Activated naive CD8-positive, alpha-beta T cell treated with anti-CD3 and anti-CD28 coated beads, Interleukin-2, amount 50 U/mL, for 24 hours (primary cell): ENCODE measurements at places on chromosomes 2 and 18.

DNA sequence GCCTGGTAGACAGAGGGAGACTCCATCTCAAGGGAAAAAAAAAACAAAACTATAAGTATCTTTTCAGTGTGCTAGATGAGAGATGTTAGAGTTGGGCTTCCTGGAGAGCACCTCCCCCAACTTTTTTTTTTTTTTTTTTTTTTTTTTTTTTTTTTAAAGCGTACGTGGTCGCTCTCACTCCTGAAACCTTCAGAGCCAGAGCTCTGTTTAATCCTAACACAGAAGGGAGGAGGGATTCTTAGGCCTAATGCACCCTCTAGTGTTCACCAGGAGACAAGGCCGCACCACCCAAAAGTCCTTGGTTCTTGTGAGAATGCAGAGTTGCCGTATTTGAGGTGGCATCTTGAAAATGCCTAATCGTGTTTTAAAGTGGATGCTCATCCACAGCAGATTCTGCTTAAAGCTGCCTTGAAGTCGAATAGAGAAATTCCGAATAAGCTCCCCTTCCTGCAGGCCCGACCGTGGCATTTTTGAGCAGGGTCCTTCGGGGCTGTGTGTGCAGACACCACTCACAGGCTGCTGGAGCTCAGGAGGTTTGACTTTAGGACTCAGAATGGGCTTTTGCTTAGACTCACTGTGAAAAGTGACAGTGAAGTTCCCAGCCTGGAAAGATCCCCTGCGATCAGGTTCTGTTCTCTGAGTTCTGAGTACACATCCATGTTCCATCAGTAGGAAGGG, 252.6 kb downstream of the AGAP1 start:
- DNase-seq, result peak; percentile 45

GRCh38 chr2:43269074-43269572, 42.7 kb upstream of the ZFP36L2 start:
- DNase-seq, result no peak

DNA sequence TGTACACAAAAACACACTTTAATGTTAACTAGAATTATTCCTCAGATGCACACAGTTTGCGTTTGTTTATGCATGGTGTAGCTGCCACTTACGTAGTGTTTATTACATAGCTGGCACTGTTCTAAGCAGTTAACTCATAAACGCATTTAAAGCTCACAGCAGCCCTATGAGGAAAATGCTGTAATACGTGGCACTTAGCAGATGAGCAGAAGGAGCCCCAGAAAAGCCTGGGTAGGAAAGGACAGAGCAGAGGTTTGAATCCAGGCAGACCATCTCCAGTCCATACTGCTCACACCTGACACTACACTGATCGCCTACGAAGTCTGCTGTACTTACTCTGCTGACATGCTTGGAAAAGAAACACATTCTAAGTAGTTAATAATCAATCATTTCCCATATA, 66.6 kb downstream of the BCL2 start:
- DNase-seq, result no peak

DNA sequence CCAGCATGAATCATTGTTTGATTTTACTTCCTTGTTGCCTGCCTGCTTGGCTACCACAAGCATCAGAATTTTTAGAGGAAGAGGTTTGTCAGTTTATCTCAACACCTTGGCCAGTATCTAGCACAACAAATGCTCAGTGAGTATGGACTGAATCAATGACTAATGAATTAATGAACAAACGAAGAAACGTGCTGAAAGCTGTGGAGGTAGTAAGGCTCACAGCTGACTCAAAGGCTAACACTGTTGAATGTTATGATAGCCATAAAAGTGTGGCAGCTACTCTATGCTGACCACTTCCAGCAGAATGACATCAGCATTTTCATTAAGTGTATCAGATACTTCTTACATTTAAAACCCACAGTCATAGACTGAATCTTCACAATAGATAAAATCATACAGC, 543.4 kb downstream of the IRS1 start:
- no peak for DNase-seq

- peak; percentile 73 for DNase-seq
Measured at GRCh38 chr2:233857511-233858141, 3.3 kb upstream of the HJURP start.

DNA sequence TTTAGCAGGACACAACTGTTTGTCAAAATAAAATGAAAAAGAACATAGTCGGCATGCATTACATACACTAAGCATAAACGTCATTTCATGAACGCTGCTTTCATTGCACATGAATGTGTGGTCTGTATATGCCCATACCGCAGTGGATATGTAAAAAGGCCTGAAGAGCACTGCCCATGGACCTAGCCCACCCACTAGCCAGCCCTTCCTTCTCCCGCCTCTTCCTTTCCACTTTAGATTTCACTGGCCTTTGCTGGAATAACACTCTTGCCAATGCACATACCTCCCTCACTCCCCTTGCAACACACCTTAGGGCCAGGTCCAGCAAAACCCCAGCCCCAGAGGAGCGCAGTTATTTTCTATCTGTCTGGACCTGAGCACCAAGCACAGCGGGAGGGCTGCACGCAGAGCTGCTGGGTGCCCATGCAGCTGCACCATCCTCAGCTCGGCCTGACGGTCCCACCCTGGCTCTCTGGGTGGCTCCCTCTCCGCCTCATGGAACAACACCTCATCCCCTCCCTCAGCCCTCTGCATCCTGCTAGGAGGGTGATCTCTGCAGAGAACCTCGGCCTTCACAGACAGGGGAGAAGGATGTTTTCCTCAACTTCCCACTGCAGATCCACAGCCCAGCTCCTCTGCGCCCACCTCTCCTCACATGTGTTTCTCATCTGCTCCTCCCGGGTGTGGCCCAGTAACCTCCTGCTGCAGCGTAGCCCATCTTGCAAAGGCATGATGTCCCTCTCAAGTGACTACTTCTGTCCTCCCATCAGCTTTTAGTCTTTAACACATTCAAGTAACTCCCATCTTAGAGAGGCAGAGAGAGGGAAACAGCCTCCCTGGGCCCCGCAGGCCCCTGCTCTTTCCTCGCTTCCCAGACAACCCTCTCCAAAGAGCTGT, 72.7 kb downstream of the FBXO15 start:
- no peak for DNase-seq

- DNase-seq, result no peak
Measured at GRCh38 chr18:55780586-55781071, 192.6 kb upstream of the TCF4 start.

DNA sequence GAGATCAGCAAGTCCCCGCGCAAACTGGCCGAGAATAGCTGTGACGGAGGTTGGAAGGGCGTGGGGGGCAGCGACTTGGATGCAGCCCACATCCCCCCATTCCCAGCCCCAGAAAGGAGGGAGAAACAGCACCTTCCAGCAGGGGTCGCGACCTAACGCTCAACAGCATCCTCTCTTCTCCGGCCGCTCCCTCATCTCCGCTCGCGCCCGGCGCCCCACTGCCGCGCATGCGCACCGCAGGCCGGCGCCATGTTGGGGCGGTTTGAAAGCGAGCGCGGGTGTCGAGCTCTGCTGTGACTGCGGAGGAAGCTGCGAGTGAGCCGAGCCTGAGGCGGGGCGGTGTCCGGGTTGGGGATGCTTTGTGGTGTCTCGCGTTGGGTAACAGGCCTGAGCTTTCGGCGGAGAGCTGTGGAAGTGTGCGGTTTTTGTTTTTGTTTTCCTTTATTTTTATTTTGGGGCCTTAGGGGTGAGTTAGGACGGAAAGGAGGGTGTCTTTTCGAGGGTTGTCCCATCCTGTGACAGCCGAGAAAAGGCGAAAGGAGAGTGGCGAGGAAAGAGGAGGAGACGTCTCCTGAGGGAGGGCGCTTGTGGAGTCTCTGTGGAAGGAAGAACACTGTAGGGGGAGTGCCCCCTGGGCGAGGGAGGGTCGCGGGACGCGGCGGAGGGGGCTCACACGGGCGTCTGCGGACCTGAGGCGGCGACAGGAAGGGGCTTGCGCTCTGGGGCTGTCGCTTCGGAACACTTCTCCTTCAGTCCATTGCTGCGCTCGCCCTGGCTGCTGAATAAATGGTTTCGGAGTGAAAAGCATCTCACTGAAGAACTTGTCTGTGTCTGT, at the start of the genes C18orf54 and STARD6:
C18orf54 (plus strand) TSS at position 247 of the 835 bp plus-strand sequence. CDS start 2,667 bp downstream, outside the sequence.
STARD6 (minus strand) TSS at position 199 of the 835 bp plus-strand sequence. CDS start 3,285 bp downstream, outside the sequence.
- peak; percentile 89 for DNase-seq

- DNase-seq, result no peak
Measured at GRCh38 chr2:130987519-130988425, 105.5 kb downstream of the FAM168B start.

DNA sequence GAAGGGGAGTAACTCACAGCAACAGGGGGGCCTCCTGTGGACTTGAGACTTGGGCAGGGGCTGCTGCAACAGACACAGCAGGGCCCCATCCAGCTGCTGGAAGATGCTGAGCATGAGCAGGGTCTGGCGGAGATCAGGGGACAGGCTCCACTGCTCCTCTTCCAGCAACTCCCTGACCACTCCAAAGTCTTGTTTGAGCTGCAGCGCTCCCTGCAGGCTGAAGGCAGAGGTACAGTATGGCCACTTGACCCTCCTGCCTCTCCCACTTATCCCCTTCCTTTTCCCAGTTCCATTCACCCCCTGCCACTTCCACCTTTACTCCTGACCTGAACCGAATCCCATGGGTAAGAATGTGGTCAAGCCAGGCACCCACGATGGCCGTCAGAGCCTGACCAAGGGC, 2.4 kb upstream of the MRPL53 start:
- DNase-seq, result no peak

- DNase-seq, result no peak
Measured at GRCh38 chr2:230540332-230540731, 124.3 kb downstream of the SP100 start.
